ENCODE measurements at places on chromosomes 7 and 10.

- no peak for DNase-seq
These were observed 125.9 kb downstream of the CUL2 start for GRCh38 chr10:34964166-34964800.

DNA sequence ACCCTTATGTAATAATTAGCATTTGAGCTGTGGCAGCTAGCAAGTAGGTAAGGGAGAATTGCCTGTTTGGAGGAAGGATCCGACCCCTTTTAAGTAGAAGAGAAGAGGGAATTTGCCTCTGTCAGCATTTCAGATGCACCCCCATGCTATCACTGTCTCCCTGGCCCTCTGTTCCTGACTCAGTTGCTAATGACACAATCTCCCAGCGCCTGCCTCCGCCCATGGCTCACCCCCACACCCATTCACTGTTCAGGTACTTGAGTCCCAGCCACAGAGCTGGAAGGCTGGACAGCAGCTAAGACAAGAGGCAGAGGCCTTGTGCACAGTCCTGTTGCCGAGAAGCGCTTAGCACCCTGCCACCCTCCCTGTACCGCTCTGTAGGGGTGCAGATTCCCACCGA lies 512.3 kb upstream of the GALNT17 start:
- no peak for DNase-seq

GRCh38 chr10:71316786-71317160 lies 2.3 kb upstream of the SLC29A3 start:
- no peak for DNase-seq

DNA sequence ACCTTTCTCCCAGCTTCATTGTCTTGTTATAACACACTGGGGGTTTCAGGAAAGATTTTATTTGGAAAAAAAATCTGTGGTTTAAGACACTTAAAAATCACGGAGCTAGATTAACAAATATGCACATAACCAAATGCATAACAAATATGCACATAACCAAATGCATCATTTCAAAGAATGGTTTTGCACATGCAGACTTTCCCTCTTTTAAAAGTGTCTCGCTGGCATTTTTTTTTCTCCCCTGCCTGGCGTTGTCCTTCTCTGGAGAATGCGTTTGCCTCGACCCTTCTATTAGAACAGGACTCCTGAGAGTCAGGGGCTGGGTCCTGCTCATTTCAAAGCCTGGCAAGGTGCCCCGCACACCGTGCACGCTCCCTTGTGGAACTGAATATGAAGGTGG lies 42.7 kb upstream of the LOXL4 start:
- DNase-seq, result no peak

- no peak for DNase-seq
These were observed 34.2 kb downstream of the SUFU start for GRCh38 chr10:102537948-102538347.

DNA sequence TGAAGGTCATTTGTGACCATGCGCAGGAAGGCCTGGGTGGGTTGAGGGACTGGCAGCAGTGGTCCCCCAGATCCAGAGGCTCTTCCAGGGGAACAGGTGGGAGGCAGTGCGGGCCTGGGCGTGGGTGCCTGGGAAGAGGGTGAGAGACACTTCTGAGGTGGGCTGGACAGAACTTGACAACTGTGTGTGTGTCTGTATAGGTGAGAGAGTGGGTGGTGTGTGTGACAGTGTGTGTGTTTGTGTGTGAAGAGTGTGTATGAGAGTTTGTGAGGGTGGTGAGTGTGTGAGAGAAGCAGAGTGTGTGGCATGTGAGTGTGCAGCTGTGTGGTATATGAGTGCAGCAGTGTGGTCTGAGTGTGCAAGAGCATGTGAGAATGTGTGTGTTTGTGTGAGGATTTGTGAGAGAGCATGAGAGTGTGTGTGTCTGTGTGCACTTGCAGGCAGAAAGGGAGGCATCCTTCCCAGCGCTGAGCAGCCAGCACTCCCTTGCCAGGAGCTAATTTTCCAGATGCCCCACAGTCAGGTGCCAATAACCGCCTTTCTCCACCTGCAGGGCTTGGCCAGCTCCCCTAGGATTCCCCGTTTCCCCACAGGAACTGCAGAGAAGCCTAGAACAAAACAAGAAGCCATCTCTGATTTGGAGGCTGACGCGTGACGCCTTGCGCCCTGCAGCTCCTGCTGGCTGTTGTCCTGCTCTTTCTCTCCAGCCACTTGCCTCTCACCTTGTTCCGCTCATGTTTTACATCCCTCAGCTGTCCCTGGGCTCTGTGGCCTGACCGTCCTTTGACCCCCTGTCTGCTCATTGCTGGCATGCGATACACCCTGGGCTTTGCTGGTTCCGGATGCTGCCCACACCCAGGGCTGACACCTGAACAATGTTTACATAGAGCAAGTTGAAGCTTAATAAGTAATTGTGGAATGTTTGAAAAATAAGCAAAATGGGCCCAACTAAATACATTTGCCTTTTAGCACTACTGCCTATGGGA lies 88.0 kb downstream of the TMEM178B start:
- no peak for DNase-seq

GRCh38 chr7:82152858-82153257 lies 290.7 kb downstream of the CACNA2D1 start:
- DNase-seq, result no peak

GRCh38 chr7:6307762-6308161 lies 35.3 kb upstream of the CYTH3 start:
- DNase-seq, result no peak

GRCh38 chr10:34960983-34961382 lies 129.2 kb downstream of the CUL2 start:
- DNase-seq, result no peak
